ENCODE measurements at places on chromosomes 2 and 18.

DNA sequence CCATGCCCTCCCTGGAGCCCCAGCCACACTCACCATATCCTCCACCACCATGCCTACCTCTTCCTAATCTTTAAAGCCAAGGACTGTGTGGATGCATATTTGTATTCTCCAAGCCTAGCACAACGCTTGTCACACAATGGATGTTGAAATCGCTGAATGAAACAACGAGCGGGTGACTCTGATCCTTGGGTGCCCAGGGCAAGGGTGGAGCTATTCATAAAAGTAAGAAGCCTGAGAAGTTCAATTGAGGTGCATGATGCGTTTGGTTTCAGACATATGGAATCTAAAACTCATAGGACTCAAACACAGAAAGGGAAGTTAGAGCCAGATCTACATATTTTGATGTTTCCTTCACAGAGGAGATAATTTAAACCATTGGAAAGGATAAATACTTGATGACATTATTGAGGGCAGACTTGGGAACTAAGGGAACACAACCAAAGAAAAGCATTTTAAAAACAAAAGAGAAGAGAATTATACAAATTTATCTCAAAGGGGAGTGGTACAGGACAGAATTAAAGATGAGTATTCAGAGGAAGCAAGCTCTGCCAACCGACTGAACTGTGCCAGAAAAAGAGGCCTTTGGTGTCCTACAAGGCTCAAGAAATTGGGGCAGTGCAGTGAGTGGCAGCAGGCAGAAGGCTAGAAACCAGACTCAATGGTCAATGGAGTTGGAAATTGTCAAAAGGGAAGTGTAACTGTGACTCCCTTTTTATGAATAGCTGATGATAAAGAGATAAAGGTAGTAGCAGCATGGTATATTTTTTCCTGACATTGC is 200.6 kb upstream of the NCKAP5 start:
- DNase-seq: no peak

DNA sequence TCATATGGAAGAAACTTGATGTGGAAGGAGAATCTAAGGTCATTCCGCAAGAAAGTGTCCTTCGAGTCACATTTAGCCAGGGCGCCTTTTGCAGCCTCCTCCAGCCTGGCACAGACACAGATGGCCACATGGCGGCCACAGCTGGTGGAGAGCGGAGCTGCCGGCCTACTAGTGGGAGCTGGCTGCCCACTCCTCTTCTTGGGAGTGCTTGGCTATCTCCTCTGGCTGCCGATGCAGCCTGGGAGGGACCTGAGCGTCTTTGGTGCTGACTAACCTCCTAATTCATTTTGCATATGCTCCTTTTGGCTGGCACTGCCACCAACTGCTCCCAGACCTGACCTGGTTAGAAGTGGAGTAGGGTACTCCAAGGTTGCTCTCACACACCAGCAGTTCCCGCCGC is 199.3 kb upstream of the MYT1L start:
- no peak for DNase-seq

DNA sequence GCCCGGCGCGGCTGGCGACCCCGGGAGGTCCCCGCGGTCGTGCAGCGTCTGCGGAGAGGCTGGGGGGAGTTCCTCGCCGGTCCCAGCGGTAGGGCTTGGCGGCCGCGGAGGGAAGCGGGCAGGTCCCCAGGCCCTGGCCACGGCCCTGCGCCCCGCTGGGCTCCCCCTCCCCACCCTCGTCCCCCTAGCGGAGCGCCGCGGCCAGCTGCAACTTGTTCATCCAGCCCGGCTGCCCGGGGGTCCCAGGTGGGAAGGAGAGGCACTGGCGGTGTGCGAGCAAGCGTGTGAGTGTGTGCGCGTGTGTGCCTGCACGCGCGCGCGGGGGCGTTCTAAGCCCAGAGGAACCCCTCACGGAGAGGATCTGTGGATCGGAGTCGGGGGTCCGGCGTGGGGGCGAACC is 1.3 kb downstream of the PTPRM start:
- DNase-seq: no peak

GRCh38 chr2:62207491-62207890 is 11.6 kb downstream of the B3GNT2 start:
- no peak for DNase-seq

GRCh38 chr2:236535024-236535423 is 34.6 kb upstream of the ACKR3 start:
- no peak for DNase-seq

- no peak for DNase-seq
Observed at GRCh38 chr2:37838541-37839167, 86.4 kb upstream of the RMDN2 start.

GRCh38 chr2:187994464-187995331 is 297.0 kb upstream of the GULP1 start:
- no peak for DNase-seq

Data from GM13977 (cell line).